ENCODE measurements at places on chromosomes 6 and 20.

GRCh38 chr20:2643708-2644107 lies 8.7 kb upstream of the NOP56 start:
- no peak for DNase-seq

- DNase-seq = no peak
Measured at GRCh38 chr20:58995461-58996225, 11.4 kb downstream of the CTSZ start.

DNA sequence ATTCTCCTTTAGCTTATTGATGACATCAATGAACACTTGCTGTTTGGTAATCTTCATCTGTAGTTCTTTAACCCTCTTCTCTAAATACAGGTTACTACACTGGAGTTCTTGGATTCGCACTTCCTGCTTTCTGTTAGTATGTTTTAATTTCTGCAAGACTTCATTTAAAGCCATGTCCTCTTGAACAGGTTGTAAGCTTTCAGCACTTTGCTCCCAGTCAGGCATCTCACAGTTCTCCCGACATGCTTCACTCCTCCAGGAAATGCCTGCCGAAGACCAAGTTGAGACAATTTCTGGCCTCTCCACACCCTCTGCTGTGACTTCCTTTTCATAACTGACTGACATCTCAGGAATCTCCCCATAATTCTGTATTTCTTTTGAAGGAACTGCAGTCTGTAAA lies 15.8 kb downstream of the CAGE1 start:
- DNase-seq = no peak

GRCh38 chr20:19855416-19855815 lies 97.4 kb downstream of the RIN2 start:
- DNase-seq = no peak

GRCh38 chr6:156347246-156347645 lies 429.9 kb upstream of the ARID1B start:
- no peak for DNase-seq

GRCh38 chr20:32456869-32457478 lies 98.8 kb downstream of the ASXL1 start:
- no peak for DNase-seq

- no peak for DNase-seq
Measured at GRCh38 chr20:25222461-25223178, 25.3 kb upstream of the PYGB start.

DNA sequence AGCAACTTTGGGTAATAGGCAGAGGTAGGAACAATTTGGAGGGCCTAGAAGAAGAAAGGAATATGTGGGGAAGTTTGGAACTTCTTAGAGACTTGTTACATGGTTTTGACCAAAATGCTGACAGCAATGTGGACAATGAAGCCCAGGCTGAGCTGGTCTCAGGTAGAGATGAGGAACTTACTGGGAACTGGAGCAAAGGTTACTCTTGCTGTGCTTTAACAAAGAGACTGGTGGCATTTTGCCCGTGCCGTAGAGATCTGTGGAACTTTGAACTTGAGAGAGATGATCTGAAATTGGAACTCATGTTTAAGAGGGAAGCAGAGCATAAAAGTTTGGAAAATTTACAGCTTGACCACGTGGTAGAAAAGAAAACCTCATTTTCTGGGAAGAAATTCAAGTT lies 28.3 kb upstream of the TMEM200A start:
- no peak for DNase-seq

- DNase-seq = no peak
Measured at GRCh38 chr6:106886922-106887797, 87.4 kb downstream of the CD24 start.

DNA sequence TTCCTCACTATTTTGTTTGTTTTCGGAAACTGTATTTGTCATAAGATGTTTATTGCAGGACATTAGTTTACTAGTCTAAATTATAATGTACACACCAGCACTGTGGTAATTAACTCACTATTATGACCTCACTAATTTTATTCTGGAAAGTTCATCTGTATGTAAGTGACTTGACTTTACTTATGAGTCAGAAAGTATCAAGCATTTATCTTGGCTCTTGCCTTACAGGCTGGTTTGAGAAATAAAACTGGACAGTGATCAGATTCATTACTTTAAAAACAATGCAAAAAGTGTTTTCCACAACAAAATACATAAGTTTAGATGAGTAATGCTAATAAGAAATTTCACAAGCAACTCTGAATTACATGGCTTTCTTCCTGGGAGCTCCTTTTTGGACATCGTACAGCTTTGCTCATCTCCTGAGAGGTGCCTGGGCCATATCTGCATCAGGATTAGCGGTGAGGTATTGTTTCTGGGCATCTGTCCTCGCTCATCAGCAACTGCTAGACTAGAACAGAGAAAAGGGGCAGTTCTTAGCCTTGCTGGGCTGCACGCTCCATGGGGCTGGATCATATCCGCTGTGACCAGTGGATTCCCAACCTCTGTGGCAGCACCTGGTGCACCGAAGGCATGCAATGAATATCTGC lies 179.8 kb downstream of the SOD2 start:
- DNase-seq = no peak

- DNase-seq = no peak
Measured at GRCh38 chr6:165732696-165733488, 69.9 kb upstream of the PDE10A start.

DNA sequence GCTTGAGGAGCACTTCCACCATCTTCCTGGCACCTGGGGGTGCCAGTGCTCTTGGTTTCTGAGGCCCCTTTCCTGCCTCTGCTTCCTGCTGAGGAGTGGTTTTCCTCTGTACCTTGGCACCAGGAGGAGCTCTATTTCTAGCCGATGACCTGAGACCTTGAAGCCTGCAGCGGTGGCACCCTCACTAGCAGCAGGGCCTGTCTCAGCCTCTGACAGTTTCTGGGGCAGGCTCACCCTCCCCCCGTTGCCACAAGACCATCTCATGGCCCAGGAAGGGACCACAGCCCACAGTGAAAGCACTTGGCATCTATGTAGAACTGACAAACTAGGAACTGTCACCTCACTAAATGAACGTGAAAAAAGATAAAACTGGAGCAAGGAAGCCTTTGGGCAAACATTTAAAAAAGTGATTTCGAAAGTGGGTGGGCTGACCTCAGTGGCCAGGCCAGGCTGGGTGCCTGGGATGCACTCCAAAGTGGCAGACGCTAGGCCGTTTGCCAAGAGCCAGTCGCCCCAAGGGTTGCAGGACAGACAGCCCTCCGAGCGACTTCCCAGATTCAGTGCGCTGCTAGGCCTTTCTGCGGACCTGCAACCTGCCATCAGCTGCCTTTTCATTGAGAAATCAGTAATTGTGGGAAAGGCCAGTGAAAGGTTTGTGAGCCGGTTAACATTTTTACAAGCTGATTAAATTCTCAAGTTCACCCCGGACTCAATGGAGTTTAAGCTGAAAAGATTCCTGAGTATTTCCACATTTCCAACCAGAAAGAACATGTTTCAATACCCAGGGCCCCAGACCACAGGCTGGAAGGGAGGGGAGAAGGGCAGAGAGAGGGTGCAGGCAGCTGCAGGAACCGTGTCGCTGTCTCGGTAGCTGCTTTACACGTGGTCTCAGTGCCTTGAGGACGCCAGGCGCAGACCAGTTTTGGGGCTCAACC lies 303.7 kb downstream of the ESR1 start:
- DNase-seq = no peak

DNA sequence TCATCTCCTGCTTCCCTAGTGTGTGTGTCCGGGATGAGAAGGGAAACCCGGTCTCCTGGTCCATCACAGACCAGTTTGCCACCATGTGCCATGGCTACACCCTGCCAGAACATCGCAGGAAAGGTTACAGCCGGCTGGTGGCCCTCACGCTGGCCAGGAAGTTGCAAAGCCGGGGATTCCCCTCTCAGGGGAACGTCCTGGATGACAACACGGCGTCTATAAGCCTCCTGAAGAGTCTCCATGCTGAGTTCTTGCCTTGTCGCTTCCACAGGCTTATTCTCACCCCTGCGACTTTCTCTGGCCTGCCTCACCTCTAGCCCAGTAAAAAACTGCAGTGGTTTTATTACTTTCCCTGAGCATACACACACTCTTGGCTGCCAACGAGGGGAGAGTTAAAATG lies 23.9 kb upstream of the C6orf141 start:
- DNase-seq = no peak

- no peak for DNase-seq
Measured at GRCh38 chr6:157830354-157831017, 7.4 kb downstream of the SNX9 start.

DNA sequence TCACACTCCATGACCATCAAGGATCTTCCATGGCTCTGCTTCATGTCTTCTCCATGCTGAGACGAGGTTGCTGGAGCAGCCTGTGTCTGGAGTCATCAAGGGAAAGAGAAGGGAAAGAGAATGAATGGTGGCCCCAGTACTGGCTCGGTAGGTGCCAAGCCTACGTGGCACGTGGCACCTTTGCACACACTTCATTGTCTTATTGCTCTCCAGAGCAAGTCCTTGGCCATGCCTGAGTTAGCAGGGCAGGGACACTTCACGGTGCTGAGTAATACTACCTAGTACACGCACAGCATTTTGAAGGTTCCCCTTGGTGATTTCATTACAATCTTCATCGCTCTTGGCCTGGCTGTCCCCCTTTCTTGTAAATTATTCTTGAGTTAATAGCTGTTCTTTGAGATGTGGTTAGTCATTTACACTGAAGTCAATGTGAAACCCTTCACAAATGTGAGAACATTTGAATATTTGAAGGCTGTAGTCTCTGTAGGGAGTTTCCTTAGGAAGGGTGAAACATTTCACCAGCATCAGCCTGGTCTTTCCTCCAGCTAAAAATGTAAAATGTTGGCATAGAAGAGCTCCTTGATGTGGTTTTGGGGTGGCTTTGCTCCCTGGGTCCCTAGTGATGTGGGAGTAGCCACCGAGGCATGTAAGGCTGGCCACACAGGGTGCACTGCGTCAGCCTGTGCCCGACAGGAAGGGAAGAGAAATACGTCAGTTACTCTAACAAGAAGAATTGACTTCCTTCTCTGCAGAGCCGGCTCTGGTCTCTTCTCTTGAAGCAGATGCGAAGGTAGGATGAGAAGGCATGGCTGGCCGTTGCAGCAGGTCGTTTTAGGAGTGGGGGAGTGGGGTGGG lies at the start of gene SYTL3:
Gene SYTL3 (plus strand): TSS at position 766 of the 855 bp plus-strand sequence. CDS start 13,215 bp downstream, outside the sequence.
- peak; percentile 73 for DNase-seq

DNA sequence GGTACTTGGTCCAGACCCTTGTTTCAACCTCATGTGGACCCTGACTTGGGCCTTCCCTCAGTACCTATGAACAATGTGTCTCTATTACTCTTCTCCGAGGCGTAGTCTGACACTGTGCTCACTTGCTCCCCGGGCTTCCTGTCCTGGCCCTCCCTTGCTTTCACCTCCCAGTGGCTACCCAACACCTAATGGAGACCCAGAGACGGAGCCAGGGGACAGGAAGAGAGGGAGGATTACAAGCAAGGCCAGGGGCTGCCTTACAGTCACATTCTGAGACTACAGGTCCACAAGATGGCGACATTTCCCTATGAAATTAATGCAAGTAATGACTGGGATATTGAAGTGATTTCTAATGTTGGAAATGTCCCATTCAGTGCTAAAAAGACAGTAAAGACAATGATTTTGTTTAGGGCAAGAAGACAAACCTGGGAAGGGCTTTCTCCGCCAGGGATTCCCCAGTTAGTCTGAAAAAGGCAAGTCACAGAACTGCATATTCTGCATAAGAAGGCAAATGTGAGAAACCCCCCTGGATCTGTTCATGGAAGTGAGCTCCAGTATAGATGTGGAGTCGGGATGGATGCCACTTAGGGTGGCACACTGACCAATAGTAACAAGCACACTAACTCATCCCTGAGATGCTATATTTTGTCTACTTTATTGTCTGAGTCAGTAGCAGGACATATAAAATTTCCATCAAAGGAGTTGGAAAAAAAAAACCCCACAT lies 44.0 kb upstream of the ZBTB24 start:
- DNase-seq = peak; percentile 32

- no peak for DNase-seq
Measured at GRCh38 chr6:3769610-3770009, 18.1 kb upstream of the PXDC1 start.

DNA sequence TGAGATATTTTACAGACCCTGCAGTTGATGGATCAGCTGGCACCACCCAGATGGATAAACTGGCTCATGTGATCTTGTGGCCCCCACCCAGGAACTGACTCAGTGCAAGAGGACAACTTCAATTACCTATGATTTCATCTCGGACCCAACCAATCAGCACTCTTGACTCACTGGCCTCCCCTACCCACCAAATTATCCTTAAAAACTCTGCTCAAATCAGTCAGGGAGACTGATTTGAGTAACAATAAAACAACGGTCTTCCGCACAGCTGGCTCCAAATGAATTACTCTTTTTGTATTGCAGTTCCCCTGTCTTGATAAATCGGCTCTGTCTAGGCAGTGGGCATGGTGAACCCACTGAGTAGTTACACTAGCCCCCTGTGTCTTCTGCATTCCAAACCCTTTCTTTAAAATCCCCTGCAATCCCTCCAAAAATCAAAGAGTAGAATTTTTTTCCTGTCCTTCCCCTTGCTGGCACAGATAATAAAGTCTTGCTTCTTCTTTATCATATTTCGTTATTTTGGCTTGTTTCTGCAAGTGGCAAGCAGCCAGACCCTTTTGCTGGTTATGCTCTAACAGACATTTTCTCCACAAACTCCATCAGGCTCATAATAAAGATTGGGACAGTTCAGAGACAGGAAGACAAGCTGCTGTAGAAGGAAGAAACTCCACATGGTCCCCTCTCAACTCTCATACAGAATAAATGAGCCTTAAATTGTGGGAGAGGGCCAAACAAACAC lies 48.3 kb downstream of the OR2B6 start:
- DNase-seq = no peak

DNA sequence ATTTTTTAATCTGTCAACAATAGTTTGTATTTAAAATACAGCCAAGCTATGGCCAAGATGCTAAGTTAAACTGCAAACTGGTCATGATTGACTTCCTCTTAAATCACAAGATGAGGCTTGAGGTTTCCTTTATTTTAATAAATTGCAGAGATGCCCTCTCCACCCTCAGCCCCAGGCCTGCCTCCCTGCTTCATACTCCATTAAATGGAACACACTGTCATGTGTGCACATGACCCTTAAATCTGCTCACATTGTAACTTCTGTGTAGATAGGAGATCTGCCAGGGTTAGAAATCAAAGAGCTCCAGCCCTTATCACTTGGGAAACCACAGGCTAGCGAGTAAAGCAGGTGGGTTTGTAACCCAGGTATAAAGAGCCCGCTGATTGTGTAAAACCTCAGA lies 20.8 kb downstream of the DUSP22 start:
- DNase-seq = peak; percentile 11

DNA sequence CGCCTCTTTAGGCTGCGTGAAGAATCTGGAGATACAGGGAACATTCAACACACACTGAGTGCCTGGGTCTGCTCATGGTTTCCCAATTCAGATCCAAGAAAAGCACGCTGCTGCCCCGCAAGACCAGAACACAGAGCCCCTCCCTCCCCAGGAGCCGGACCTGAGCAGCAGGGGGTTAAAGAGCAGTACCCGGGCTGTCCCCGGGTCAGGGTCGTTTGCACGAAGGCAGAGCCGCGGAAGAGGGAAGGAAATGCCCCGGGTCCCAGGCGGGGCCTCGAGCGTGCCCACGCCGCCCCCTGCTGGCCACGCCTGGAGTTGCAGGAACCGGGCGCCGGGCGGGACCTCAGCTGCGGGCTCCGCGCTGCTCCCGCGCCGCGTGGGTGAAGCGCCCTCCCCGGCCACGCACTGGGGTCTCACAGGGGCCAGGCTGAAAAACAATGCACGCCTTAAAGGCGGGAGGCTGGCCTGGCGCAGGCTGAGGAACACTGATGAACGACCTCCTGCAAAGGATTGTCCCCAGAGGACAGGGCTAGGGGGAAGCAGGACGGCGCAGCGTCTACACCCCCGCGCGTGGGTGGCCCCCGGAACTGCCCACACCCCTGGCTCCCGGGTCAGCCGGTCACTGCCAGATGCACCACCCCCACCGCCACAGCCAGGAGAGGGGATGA lies 48.9 kb downstream of the ANKRD60 start:
- DNase-seq = peak; percentile 82

Measured in activated CD4-positive, CD25-positive, alpha-beta regulatory T cell treated with anti-CD3 and anti-CD28 coated beads, Interleukin-2, amount 50 U/mL, for 72 hours (primary cell).